Occipital lobe (tissue), 3 donors: ENCODE measurements at places on chromosomes 3 and 15. TPM values are rescaled to one million over a fixed set of nuclear protein-coding genes. Genes with fewer than 3 reads are reported as not detected.
A peak's percentile ranks its signal among the peaks of the same experiment; 100 is the strongest.

ARNT2 gene
- 56.6 TPM for total RNA-seq

THSD4 gene
- 1.6 TPM for total RNA-seq

RTP3 gene
- not detected for total RNA-seq

TP63 gene
- total RNA-seq, result 0.16 TPM

FILIP1L gene
- 1.2 TPM for total RNA-seq

GRM7 gene
- total RNA-seq, result 98.9 TPM

DNA sequence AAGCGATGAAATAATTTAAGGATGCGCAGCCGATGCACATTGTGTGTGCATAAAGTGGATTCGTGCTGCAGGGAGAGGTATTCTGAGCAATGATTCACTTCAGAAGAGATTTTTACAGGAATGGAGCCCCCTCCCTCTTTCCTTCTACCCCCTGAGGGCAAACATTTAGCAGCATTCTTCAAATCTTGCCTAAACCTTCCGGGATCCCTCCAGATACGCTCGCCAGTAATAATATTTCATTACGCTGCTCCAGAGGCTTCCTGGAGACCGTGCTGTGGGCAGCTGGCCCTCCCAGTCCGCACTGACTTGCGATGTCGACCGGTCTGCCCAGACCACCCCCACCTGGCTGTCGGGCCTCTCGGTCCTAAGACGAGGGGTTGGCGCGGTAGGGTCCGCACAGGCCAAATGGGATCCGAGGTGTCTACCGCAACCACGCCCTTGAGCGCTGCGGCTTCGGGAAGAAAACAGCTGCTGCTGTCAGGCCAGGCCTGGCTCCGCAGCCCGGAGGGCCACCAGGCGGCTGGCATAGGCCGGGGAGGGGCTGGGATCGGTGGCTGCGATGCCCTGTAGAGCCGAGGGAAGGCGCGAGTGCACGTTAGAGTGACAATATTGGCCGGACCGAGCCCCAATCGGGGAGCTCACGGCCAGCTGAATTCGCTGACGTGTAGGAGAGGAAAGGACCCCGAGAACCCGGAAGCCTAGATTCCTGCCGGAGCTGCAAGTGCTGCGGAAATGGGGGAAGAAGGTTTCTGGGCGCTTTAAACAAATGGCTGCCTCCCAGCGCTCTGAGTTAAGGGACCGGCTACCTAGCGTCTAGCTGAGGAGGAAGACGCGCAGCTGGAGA, 14.3 kb downstream of the ZIC4 start:
- peak; percentile 20 for DNase-seq

GRCh38 chr3:25527801-25528200, 99.7 kb downstream of the RARB start:
- DNase-seq, result no peak

DNA sequence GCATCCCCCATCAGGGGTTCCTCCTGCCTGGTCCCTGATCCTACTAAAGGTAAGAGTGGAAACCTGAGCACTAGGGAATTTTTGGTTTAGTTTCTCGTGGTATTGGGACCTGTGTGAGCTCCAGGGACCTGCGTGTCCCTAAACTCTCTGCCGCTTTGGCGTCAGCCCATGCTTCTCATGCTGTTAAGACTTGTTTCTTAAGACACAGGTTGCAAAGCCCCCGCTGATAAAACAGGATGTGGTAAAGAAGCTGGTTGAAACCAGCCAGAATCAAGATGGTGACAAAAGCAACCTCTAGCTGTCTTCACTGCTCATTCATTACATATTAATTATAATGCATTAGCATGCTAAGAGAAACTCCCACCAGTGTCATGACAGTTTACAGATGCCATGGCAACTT, 64.6 kb downstream of the LYZL4 start:
- no peak for DNase-seq

DNA sequence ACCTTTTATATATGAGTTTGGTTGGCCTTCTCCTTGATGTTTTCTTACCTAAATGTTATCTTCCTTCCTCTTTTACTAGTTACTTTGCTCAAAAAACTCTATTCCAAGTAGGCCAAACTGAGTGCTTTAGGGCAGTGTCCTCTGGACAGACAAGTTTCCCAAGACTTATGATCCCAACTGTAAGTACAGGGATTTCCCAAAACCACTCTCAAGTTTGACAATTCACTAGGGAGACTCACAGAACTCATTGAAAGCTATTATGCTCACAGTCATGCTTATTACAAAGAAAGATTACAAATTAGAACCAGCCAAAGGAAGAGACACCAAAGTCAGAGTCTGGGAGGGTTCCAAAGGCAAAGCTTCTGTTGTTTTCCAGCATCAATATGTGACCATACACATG, 534.2 kb upstream of the ALCAM start:
- no peak for DNase-seq

DNA sequence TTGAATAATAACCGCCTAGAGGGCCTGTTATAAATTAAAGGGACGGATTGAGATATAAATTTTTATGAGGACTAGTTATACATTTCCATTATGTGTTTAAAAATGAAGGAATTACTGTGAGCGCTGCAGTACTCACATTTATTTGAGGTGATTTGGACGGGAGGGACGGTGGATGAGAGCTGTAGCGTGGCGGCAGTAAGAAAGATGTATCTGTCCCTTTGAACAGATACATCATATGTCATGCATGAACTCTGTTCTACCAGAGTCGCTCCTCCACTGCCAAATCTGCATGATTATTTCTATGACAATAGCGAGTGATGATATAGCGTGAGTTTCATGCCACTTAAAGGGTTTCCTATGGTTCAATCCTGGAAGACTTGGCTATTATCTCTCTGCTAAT, 538.8 kb downstream of the MCTP2 start:
- DNase-seq, result no peak

DNA sequence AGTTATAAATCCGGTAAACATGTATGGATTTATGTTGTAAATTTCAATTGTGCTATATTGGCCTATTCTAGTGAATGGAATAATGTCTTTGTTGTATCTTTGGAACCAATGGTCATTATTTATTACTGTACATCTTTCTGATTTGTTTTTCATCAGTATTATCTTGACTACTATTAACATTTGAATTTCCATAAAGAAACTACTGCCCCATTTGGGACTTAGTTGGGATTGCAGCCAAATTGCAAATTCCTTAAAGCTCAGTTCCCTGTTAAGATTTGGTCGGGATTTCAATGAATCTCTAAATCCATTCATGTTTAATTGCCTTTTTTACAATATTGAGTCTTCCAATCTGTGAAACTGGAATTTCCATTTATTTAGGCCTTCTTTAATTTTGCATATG, 822.4 kb upstream of the CADM2 start:
- DNase-seq, result no peak

GRCh38 chr3:15713364-15713763, 84.4 kb downstream of the ANKRD28 start:
- no peak for DNase-seq

GRCh38 chr3:156615592-156616173, 58.7 kb upstream of the TIPARP start:
- DNase-seq, result peak; percentile 59

DNA sequence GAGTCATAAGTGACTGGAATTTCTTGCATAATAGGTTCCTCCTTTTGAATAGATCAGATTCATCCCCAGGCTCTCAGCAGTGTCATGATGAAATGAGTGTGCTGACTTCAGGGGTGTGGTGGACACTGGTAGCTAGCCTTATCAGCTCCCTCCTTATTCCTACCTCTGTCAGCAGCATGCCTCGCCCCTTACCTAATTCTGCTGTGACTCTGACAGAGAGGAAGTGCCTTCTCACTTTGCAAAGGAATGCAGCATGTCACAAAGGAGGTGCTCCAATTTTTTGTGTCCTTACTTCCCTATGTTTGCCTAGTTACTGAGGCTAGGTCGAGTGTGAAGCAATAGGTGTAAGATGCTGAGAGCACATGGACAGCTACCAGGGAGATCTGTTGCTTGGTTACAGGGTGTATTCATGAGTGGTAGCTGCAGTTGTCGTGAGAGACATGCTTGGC, 90.6 kb downstream of the TNFAIP8L3 start:
- no peak for DNase-seq

DNA sequence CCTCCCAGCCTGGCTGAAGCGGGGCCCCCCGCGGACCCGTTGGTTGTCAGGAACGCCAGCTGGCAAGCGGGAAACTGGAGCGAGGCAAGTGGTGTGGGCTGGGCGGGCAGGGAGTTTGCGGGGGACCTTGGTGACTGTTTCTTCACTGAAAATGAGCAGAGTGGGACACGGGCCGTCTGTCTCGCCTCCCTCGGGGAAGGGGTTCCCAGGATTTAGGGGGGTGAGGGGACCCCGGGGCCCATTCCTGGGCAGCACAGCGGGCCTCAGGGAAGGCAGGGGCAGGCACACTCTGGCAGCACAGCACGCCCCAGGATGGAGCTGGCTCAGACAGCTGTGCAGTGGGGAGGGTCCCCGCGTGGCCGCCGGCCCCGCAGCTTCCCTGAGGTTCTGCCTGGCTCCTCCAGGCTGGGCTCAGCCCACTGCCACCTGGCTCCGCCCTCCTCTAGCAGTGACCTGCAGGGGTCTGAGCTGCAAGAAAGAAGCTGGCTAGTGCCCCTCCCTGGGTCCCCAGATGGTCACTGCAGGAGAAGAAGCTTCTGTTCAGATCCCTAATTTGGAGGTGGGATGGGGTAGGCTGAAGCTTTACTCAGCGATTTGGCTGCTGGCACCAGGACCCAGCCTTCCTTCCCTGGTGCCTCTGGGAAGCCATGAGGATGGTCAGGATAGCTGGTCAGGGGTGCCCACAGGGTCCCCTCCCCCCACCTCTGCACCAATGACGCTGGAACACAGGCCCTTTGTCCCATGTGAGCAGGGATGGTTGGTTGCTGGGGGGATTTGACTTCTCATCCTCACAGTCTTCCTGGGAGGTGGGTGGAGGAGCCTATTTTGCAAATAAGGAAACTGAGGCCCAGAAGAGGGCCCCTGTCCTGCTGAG, 90.4 kb downstream of the TBC1D2B start:
- DNase-seq, result no peak

DNA sequence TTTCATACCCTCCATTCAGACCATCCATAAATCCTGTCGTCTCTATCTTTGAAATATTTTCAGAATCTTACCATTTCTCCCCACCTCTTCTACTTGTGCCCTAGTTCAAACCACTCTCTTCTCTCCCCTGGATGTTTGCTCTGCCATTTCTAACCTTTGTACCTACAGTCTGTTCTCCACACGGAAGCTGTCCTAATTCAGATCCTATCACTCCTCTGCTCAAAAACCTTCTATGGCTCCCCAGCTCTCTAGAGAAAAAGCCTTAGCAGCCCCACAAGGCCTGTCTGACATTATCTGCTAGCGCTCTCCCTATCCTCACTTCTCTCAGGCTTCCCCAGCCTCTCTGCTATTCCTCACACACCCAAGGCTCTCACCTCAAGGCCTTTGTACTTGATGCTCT, 4.5 kb upstream of the SEMA5B start:
- DNase-seq, result no peak

DNA sequence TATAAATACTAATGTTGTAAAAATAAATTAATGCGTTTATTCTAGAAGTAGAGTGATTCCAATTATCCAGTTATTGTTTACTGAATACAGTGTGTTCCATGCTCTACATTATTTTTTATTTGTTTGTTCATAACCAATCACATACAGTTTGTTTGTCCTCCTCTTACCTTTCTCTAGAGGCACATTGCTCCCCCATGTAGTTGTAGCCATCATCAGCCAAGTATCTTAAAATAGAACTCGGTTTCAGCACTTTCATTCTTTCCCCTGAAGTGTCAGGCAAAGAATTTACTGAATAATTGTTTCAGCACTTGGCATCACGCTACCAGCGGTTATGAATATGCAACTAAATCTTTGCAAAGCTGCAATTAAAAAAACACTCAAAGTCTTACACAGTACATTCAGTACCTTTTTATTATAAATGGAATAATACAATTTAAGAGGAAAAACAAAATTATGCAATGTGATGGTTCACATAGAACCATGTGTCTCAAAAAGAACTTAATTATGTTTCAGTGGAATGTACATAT, 448.6 kb upstream of the ATP10A start:
- no peak for DNase-seq

- no peak for DNase-seq
Measured at GRCh38 chr15:63983061-63983711, 63.1 kb downstream of the DAPK2 start.

- no peak for DNase-seq
Measured at GRCh38 chr15:55824857-55825613, 82.1 kb upstream of the PRTG start.

DNA sequence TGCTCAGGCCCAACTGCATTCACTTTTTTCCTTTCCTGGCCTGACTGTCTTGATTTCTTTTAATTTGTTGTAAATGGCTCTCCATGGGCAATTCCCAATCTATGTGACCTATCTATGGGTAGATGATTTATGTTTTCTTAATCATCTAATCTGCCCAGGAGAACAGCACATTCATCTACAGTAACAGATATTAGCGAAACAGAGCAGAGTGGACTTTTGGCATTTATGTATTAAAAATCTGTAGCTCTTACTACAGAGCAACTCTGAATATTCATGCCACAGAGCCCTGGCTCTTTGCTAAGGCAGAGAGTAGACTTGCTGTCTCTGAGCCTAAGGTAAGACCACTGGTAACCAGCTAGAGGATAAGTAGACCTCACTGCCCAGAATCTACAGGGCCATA, 674.9 kb upstream of the ADAMTS9 start:
- no peak for DNase-seq

DNA sequence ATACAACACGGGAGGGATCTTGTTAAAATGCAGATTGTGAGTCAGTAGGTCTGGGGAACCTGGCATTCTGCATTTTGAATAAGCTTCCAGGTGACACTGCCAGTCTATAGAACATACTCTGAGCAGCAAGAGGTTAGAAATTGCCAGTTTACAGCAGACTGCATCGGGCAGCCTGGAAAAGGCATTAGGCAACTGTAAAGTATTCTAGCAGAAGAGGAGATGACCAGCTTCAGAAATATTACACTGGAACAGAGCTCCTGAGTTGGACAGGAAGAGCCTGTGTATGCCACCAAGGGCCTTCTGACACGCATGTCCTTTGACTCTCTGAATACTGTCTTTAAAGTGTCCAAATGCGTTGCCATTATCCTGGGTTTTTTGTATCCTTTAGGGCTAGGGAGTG, 2.5 kb upstream of the ACAN start:
- DNase-seq, result no peak

DNA sequence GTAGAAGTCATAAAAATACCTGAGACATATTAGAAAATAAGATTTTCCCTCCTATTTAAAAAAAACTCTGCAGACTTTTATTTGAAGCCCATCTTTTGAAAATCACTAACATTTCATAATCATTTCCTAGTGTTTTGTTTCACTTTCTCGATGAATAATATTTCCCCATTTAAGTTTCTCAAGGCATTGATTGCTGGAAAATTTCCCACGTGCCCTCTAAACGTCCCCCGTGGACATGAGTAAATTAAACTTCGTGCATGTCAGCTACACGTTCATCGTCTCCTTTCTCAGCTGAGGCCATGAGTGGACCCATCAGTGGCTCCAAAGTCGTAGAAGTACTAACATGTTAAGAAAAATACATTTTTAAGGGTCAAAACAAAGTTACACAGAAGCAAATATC, 2.0 kb upstream of the TM2D3 start:
- DNase-seq, result no peak

GRCh38 chr3:158491968-158492367, 79.0 kb upstream of the MLF1 start:
- no peak for DNase-seq
